ENCODE measurements at places on chromosomes 7 and 10.

DNA sequence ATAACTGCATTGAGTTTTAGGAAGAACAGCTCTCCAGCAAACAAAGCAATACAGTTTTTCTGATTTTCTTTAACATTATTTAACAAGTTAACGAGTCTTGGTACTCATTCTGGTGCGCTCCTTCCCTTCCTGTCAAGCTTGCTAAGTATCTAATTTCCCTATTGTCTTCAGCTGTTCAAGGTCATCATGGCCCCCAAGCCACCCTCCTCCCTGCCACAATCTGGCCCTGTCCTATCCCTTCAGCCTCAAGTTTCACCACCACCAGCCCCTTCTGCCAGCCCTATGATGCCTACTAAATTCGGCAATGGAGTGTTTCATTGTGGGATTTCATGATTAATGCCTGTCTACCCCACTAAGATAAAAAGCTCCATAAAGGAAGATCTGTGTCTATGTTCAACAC, 121.0 kb downstream of the SORCS1 start:
- DNase-seq = no peak

GRCh38 chr7:11541330-11541729, 290.7 kb downstream of the THSD7A start:
- no peak for DNase-seq

DNA sequence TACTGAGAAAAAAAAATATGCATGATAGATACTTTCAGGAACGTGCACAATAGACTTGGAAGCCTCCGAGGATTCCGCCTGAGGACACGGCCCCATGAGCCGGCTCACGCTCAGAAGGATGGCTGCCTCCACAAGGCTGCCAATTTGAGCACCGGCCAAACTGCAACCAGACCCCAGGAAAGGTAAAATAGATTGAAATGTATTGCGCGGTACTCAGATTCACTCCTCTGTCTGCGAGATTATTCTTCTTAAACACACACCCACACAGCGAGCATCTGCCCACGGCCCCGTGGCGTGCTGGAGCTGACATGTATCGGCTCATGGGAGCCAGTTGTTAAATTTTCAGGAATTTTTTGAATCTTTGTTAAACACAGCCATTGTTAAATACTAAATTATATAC, 653.2 kb upstream of the MKI67 start:
- DNase-seq = no peak

GRCh38 chr7:25536851-25537250, 308.6 kb upstream of the NPVF start:
- no peak for DNase-seq

DNA sequence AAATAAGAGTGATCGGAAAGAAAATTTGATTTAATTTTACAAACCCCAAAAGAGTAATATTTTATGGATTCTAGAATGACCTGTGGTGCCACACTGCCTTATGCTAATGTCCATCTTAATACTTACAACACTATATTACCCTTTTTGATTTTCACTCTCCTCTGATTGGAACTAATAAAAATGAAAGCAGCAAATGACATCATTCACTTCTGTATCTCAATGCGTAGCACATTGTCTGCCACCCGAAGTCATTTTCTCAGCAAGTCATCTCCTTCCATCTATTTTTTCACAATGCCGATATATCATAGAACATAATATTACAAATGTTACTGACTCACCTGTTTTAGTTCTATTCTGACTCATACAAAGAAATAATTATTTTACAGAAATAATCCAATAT, 127.5 kb upstream of the PCLO start:
- no peak for DNase-seq

GRCh38 chr10:118057361-118057760, 10.6 kb upstream of the RAB11FIP2 start:
- peak; percentile 9 for DNase-seq

GRCh38 chr10:20313665-20314064, 497.4 kb downstream of the PLXDC2 start:
- DNase-seq = no peak

DNA sequence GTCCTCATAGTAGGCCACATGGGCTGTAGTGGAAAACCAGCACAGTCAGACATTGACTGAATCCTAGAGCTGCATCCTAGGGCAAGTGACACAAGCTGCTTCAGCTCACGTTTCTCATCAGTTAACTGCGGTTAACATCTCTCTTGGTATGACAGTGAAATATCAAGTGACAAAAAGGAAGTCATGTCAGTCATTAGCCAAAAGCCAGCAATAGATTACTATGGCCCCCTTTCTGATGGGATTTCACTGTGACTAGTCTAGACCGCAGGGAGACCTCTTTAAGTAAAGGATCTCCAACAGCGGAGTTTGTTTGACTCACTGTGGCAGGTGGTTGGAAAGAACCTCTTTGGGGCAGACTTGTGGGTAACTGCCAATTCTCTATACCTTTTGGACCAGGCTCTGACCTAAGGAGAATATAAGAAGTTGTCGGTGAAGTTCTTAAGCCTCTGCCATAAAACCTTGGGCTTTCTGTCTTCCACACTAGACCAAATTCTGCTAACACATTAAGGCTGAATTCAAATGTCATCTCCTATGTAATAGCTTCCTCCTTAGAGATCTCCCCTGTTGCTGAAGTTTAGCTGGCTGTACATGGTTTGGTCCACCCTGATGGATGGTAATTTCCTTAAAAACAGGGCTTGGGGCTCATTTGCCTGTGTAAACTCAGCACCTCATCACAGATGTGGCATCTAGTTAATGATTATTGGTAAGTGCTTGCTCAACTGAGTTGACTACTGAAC, 115.3 kb downstream of the SGMS1 start:
- no peak for DNase-seq

DNA sequence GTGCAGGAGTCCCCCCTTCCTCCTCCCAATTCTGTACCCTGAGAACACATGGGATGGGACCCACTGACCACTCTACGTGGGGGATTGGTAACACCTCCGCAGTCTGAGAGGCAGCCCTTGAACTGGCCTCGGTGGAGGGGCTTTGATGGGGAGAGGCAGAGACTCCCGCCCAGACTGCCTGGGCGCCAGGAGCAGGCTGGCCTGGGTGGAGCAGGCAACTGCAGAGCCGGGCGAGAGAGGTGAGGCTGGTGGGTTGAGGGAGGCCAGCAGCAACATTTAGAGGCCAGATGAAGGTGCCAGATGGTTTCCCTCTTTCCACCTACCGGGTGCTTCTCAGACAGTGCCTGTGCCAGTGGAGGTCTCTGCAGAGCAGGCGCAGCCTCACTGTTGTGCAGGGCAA, 30.7 kb upstream of the ZNF467 start:
- DNase-seq = no peak

GRCh38 chr10:59839576-59839975, 66.8 kb downstream of the CCDC6 start:
- DNase-seq = no peak

DNA sequence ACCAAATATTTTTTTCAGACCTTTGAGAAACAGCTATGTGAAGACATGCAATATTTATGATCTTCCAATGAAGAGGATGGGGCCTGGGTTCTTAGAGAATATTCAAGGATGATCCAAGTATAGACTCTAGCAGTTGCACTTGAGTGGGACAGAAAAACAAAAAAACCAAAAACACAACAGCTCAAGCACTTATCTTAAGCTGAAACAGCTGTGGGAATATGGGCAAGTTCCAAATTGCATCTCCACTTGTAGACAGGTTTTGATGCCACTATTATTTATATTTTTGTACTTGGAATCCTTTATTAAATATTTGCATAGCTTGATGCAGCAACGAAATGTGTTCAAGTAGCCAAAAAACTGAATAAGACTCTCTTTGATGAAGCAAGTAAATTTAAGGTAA, 2.2 kb upstream of the PDK4 start:
- no peak for DNase-seq
